ENCODE measurements at places on chromosomes 2 and 18.

GRCh38 chr2:3784731-3785130 is 81.4 kb downstream of the DCDC2C start:
- no peak for DNase-seq

DNA sequence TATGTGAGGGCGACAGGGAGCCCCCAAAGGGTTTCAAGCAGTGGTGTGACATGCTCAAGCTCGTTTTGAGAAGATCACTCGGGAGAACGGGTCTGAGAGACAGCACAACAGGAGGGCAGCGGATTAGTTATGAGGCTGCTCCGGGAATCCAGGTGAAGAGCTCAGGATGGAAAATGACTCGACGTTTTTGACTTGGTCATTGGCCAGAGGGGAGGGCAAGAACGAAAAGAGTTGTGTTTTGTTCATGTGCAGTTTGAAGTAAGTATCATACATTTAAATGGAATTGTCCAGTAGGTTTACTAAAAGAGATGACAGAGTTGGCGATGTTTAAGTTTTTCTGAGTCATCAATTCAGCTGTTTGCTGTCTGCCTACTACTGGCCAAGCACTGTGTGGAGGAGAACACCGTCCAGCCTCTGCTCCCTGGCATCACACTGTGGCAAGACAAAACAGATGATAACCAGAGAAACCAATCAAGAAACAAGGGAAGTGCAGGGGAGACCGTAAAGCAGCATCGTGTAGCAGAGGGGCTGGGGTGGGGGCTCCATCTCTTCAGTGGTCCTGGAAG is 25.3 kb upstream of the ANXA4 start:
- no peak for DNase-seq

GRCh38 chr2:225122583-225123486 is 80.6 kb upstream of the DOCK10 start:
- peak; percentile 22 for DNase-seq

GRCh38 chr18:79685281-79685680 is 5.7 kb downstream of the CTDP1 start:
- no peak for DNase-seq

DNA sequence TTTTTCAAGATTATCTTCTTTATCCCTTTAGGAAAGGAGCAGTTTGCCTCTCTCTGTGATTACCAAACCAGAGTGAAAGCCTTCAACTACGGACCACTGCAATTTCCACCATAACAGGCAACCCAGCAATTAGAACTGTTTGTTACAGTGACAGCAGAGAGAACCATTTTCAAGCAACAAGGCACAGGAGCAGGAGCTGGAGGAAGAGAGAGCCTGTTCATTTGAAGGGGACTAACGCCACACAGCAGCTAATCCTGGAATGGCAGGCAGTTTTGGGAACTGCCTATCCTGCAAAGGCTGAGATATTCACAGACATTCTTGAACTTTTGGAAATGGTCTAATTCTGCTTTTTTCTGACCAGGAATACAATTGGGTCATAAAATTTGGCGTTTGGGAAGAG is 1541.9 kb upstream of the PIK3C3 start:
- DNase-seq = peak; percentile 71

- DNase-seq = no peak
Observed at GRCh38 chr2:196159221-196159892, 12.0 kb downstream of the STK17B start.

DNA sequence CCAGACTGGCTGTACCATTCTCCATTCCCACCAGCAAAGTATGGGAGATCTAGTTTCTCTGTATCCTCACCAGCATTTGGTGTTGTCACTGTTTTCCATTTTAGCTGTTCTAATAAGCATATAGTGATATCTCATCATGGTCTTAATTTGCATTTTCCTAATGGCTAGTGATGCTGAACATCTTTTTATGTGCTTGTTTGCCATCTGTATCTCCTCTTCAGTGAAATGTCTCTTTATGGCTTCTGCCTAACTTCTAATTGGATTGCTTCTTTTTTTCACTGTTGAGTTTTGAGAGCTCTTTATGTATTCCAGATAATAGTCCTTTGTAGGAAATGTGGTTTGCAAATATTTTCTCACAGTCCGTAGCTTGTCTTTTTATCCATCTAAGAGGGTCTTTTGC is 18.9 kb upstream of the BIN1 start:
- DNase-seq = no peak

DNA sequence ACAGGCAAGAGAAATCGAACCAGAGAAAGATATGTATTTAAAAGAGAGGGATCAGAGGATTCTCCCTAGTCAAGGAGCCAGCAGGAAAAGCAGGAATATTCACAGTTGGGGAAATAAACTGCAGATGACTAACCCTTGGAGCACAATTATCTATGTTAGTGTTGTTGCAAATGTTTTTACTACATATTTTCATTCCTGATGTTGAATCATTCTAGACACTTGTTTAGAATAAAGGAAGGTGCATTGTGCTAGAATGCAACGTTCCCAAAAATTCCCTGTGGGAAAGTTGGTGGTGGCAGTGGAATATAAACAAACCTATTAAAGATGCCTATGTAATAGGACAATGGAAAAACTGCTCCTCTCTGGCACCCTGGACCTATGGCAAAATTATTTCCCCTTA is 63.3 kb downstream of the DTNA start:
- no peak for DNase-seq

- DNase-seq = no peak
Observed at GRCh38 chr2:16441431-16441830, 224.2 kb downstream of the CYRIA start.

GRCh38 chr2:205369813-205370212 is 312.5 kb upstream of the NRP2 start:
- no peak for DNase-seq

GRCh38 chr2:29009711-29010677 is 28.9 kb downstream of the TOGARAM2 start:
- DNase-seq = no peak

DNA sequence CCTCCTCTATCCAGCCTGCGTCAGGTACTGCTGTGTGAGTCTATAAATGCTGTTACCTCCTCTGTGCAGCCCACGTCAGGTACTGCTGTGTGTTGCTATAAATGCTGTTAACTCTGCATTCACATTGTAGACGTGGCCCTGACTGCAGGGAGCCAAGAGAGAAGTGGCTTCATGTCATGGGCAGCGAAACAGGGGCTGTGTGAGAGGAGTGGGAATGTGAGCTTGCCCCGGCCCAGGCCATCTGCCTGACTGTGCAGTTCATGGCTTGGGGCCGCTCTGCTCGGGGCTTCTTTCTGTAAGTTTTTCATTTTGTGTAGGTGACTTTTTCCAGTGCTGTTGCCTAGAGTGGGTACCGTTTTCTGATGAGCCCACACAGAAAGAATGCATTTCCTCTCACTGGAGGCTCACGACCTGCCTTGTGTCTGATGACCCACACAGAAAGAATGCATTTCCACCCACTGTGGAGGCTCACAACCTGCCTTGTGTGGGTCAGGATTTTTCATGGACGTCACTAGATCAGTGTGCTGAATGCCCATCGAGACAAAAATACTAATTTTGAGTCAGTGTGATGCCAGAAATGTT is 104.5 kb downstream of the SNTG2 start:
- no peak for DNase-seq

DNA sequence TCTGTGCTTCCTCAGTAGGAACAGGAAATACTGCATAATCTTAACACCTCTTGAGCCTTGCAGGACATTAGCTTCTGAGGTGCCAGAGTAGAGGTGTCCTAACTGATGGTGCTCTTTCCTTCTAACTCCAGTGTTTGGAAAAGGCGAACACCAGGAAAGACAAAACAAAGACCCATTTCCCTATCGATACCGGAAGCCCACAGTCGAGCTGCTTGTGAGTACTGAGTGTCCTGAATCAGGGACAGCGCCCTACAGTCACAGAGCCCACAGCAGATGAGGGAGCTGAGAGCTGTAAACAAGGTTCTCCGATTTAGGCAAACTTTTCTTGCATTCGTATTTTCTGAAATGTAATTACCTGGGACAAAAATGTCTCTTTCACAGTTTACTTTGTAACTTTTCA is 50.7 kb downstream of the SLC14A2 start:
- no peak for DNase-seq

GRCh38 chr2:236393581-236393980 is 129.4 kb upstream of the ASB18 start:
- no peak for DNase-seq

- DNase-seq = no peak
Observed at GRCh38 chr2:38030635-38031355, 45.2 kb downstream of the CYP1B1 start.

DNA sequence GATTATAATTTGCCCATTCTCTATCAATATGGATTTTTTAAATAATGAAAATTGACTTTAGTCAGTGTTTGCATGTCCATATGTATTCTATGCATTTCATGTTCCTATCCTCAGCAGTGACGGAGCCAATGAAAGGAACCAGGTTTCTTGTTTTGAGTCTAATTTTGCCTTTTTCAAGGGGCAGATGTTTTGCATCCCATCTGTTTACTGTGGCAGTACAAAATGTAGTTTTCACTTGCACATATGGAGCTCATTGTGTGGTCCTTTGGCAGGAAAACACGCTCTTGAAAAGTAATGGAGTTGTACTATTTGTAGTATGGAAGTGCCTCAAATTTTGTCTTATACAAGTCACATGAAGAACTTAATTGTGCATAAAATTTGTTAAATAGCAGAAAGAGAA is 127.8 kb downstream of the AGPS start:
- no peak for DNase-seq

DNA sequence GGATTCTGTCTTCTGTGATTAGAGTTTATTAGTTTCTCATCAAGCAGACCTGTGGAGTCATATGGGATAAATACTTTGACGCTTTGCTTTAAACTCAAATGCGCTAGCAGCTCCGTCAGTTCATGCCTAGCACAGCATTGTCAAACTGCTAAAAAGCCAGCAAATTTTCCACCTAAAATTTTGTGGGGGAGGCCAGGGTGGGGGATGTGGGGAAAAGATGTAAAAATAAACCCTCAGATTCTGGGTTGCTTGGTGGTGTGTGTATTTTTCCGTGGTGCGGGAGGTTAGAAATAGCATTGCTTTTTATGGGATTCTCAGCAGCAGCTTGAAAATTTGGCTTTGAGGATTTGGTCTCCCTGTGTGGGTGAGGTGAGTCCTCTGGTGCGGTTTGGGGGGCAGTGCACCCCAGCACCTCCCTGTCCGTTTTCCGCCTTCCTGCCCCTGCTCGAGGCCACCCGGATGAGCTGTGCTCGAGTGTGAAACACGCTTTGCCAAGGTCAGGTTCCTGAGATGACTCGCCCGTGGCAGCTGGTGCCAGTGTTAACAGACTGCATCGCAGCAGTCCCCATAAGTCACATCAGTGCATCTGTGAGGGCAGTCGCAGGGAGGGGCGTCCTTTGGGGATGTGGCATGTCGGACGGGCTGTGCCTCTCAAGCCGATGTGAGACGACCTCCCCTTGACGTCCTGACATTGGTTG is 65.9 kb downstream of the LDLRAD4 start:
- peak; percentile 72 for DNase-seq

DNA sequence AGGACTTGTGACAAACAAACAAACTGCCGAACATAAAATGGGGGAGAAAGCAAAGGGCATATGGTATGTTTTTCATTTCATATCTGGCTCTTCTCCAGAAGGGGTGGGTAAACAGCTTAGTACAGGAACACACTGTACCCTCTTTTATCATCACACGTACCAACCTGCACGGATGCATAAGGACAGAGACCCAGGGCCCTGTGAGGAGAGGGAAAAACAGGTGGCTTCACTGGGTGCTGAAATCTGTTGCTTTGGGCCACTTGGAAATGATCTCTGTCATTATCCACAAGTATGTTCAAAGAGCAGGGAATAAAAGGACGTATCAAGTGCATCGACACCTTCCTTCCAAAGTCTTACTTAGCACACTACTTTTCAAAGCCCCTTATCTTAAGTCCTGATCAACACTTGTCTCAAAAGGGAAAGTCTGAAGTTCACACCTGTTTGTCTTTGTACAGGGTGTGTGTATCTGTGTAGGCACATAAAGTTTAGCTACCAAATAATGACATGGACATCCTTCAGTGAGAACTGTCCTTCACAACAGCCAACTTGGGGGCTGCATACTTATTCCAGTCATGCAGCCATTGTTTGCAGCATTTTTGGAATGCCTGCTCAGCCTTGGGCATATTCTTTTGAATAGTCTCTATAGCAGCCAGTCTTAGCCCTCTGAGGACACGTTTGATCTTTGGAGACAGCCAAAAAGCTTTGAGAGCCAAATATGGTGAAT is 60.6 kb downstream of the IRS1 start:
- peak; percentile 19 for DNase-seq

DNA sequence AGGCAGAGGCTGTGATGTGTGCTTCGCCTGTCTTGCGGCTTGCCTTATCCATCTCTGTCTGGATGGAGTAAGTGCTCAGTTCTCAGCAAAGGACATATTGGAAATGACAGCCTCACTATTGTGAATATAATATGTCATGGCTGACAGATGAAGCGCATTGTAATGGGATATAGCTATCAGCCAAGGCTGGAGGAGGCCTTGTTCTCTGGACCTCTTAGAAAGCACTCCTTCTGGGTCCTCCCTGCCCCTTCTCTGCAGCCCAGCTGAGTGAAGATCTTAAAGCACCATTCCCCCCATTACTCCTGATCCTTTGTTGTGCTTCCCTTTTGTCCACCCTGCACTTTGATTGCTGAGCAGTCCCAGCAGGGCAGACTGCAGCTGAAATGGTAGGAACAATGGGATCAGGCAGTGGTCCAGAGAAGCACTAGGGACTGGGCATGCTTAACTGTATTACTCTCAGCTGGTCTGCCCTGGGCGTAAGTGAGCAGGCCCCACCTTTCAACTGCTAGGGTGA is 265.3 kb downstream of the SETBP1 start:
- DNase-seq = no peak

GRCh38 chr2:32977228-32977758 is 30.5 kb downstream of the LTBP1 start:
- no peak for DNase-seq

- DNase-seq = no peak
Observed at GRCh38 chr2:179024445-179024844, 25.5 kb downstream of the CCDC141 start.

GRCh38 chr2:11711751-11712150 is 34.7 kb upstream of the LPIN1 start:
- DNase-seq = no peak

DNA sequence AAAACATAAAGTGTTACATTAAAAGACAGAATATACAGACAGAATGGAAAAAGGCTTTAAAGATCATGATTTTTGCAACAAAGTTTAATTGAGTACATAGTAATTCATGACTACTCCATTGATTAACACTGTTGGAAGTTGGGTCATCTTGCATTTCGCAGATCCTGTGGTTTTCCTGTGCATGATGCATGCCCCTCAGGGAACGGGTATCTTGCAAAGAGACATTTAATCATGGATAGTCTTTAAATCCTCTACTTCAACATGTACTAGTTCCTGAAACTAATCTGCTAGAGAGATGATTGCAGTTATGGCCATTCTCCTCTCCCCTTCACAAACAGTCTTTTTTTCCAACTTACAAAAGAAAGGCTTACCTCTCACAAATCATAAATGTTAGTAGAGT is 155.6 kb upstream of the DSEL start:
- DNase-seq = no peak
